ENCODE measurements at places on chromosomes 7 and 10.
A peak's percentile ranks its signal among the peaks of the same experiment; 100 is the strongest.

DNA sequence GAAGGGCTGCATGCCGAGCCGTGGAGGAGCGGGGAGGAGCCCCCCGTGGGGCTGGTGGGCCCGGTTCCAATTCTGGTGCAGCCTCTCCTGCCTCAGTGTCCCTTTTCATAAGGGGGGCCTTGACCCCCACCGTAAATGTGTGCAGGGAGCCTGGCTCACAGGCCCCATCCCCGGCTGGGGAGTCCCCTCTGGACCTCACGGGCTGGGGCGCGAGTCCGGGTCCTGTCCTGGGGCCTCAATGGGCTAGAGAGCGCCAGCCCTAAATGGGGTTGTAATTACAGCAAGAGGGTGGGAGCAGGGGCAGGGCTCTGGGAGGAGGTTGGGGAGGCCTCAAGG is 203.0 kb downstream of the ELFN1 start:
- DNase-seq: no peak

DNA sequence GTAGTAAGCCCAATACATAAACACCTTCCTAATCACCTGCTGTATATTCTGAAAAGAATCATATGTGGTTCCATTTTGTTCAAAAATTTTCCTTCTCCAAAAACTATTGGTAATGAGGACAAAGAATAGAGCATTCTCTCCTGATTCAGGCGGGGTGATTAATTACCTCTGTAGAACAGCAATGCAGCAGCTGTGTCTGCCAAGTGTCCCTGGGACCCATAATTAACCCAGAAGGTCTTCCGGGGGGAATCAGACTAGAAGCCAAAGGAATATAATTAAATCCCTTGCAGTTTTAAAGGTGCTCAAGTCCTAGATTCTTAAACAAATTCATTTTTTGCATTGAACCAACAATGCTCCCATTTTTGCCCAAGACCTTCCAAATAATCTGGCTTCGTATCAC is 60.3 kb upstream of the ABLIM1 start:
- peak; percentile 75 for DNase-seq

DNA sequence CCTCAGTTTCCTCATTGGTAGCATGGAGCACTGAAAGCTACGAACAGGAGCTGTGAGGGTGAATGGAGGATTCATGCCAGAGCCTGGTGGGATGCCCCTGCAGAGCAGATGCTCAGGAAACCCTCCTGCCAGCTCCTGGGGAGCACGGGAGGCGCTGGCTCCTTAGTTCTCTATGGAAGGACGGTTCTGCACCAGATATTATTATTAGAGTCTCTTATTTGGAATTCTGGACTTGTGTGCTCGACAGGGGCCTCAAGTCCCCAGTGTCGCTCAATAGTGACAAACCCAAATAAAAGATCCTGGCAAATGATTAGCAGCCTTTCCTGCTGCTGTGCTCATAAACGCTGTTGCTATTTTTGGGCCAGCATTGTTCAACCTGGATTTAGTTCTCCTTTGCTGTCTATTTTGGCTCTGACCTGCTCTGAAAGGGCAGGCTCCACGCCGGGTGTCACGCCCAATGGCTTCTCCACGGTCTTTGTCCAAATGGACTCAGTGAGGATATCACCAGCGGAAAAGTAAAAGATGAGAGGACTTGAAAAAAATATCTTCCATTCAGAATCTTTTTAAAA is 23.0 kb upstream of the KLF6 start:
- no peak for DNase-seq

DNA sequence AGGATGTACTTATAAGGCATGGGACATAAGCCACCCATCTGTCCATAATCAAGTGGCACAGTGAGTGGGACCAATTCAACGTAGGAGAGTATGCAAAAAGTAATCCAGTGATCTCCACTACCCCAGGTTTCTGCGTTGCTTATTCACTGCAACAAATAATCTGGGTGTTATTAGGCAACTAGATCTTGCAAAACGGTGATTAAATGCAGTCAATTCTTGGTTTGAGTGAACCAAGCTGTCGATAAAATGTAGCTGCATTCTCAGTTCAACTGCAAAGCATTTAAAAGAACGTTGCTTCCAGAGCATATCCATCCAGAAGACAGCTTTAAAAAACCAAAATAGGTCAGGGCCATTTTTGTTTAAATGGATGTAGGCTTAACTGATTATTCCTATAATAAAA is 5.0 kb downstream of the LSMEM1 start:
- DNase-seq: no peak

DNA sequence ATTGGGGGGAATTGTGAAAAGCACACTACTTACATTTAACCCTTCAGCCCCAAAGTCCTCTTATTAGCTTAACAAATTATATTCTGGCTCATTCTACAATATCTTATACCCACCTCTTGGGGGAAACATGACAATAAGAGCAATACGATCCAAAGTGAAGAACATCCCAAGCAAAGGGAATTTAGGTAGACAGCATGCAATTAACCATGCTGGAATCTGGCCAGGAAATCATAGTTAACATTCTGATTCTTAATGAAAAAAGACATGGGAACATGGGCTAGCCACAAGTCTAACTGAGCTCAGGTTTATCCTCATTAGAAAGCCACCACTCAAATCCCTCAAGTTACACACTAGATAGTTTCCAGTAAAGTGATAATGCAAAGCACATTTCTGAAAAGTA is 241.9 kb upstream of the SLC26A5 start:
- peak; percentile 83 for DNase-seq

- no peak for DNase-seq
Measured at GRCh38 chr10:88971221-88972061, 18.9 kb upstream of the ACTA2 start.

GRCh38 chr10:72639441-72639873 is 13.6 kb upstream of the MICU1 start:
- DNase-seq: no peak

DNA sequence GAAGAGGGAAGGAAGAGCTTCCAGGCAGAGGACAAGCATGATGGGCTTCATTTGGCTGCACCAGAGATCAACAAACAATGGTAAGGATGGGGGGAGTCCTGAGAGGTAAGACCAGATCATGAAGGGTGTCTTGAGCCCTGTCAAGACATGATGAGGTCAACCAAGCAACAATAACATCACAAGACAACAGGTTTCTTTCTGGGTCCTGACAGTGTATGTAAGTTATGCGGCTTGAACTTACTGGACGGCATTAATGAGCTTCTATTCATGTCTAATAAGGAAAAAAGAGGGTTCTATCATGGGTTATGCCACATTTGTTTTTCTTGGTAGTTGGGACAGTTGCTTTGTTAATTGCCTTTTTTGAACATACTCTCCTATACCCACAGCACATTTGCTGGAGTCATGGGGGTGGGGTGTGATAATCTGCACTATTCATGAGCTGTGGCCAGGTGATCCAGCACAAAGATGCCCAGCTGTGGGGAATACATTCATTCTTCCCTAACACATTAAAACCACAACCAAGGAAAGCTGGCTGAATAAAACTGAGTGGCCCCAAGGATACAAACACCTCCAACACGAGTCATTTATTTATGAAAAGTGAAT is 168.8 kb upstream of the KLF14 start:
- DNase-seq: no peak

DNA sequence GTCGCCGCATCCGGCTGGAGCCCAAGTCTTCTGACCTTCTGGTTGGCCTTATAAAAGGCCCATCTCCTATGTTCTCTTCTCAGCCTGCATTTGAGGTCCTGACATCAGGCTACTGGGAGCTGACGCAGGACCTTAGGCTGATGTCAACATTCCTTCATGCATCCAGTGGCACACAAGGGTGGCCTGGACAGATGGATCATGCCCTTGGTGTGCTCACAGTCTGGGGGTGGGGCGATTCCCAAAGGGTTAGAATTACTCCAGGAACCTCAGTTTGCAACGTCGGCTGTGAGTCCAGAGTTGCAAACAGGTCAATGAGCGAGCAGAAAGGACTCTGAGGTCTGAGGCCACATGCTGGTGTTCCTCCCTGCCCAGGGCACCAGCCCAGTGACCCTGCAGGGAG is 8.2 kb upstream of the CLIP2 start:
- no peak for DNase-seq

DNA sequence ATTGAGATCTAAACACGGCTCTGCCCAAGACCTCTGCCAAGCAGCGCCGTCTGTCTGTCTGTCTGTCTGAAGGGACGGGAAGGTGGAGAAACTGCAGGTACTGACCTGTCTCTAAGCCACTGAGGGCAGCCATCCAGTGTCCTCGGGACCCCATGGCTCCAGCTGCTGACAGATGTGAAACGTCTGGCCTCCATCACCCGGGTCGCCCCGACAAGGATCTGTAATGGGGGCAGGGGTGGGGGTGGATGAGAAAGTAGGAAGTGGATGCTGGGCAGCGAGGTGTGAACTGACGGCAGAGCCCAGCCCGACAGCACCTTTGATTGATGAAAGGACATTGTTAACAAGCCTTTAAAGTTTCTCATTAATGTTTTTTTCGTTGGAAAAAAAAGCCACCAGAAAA is 193.1 kb downstream of the EBF3 start:
- DNase-seq: no peak

GRCh38 chr10:11454958-11455566 is 156.4 kb downstream of the USP6NL start:
- DNase-seq: peak; percentile 0

- DNase-seq: peak; percentile 95
Measured at GRCh38 chr7:141071260-141071854, 2.5 kb upstream of the TMEM178B start.

- DNase-seq: no peak
Measured at GRCh38 chr10:133444342-133445267, 9.1 kb upstream of the SCART1 start.

DNA sequence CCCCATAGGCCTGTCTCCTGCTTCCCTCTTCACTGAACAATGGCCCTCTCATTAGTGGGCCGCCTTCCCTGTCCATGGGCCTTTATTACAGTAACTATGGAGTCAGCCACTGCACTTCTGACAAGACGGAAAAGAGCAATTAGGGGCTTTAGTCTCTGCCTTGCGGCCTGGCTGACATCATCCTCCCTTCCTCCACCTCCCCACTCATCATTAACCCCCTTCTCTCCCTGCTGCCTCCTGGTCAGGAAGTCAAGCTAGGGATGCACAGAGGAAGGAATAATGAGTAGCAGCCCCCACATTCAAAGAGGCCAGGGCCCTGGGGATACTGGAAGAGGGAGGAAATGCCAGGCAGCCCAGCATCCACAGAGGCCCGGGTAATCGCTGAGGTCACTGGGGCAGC is 101.6 kb upstream of the PLXNA4 start:
- DNase-seq: no peak

GRCh38 chr10:63286754-63287264 is 153.7 kb downstream of the NRBF2 start:
- no peak for DNase-seq

DNA sequence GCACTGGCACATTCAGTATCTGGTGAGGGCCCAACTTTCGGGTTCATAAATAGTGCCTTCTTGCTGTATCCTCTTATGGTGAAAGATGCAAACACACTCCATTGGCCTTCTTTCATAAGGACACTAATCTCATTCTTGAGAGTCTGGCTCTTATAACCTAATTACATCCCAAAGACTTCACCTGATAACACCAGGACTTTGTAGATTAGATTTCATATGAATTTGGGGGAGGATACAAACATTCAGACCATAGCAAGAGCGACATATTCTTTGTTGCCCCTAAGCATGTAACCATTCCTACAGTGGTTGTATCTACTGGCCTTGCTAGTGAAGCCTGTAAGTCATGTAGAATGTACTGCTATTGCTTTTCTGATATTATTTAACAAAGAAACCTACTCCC is 525.2 kb downstream of the GFRA1 start:
- no peak for DNase-seq

GRCh38 chr10:60968504-60968903 is 24.5 kb upstream of the RHOBTB1 start:
- no peak for DNase-seq

DNA sequence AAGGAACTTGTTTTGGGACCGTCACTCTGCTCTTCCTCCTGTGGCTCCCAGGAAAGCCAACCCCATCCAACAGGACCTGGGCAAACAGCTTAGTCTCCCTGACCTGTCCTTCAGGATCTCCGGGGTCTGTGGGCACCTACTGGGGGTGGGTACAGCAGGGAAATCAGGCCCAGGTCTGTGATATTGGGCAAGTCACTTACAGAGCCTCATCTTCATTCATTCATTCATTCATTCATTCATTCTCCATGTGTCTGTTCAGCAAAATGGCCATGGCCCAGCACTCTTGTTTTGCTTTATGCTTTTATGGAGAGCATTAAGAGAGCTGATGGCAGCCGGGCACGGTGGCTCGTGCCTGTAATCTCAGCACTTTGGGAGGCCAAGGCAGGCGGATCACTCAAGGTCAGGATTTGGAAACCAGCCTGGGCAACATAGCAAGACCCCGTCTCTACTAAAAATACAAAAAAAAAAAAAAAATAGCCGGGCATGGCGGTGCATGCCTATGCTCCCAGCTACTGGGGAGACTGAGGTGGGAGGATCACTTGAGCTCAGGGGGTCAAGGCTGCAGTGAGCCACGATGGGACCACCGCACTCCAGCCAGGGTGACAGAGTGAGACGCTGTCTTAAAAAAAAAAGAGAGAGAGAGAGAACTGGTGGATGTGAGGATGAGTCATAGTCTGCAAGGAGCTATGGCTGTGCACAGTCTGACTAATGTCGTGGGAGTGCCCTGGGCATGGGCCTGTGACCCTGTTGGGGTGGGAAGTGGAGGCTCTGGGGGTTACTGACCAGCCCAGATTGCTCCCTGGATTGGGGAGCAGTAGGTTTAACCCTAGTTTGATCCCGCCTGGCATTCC is 54.3 kb downstream of the CLIP2 start:
- DNase-seq: no peak

- DNase-seq: peak; percentile 73
Measured at GRCh38 chr7:110693344-110693743, 397.6 kb upstream of the LRRN3 start.

DNA sequence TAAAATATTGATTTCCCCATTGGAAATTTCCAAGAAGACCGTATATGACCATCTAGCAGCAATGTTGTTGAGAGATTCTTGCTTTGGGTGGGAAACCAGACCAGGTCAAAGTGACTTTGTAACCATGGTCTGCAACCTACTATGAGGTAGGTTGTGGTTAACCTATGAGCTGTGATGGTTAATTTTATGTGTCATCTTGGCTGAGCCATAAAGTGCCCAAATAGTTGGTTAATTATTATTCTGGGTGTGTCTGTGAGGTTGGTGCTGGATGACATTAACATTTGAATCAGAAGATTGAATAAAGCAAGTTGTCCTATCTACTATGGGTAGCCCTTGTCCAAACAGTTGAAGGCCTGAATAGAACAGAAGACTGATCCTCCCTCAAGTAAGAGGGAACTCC is 18.3 kb upstream of the RALA start:
- DNase-seq: no peak

- DNase-seq: peak; percentile 39
Measured at GRCh38 chr10:21520949-21521348, 4.5 kb downstream of the SKIDA1 start.

- DNase-seq: no peak
Measured at GRCh38 chr7:34406848-34407530, 251.0 kb upstream of the NPSR1 start.

DNA sequence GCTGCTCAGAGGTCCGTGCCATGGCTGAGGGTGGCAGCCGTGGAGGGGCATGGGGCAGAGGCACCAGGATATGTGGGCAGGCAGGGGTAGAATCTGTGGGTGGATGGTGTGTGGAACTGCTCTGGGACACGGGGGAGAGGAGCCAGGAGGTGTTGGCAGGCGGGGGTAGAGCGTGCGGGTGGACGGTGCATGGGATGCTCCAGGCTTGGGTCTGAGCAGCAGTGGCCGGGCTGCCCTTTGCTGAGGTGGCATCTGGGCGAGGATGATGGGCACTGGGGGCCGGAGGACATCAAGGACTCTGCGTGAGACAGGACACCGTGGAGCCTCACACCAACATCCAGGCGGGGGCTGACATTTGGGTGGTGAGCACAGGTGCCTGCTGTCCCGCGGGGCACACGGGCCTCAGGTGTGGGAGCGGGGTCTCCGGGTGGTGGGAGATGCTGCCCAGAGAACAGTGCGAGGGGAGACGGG is 46.2 kb downstream of the JAKMIP3 start:
- DNase-seq: no peak

Measured in NCI-H69 (cell line).